Umbilical cord (tissue), 2 donors: ENCODE measurements at places on chromosomes 3 and 15. TPM values are rescaled to one million over a fixed set of nuclear protein-coding genes. Genes with fewer than 3 reads are reported as not detected.

- DNase-seq = no peak
Observed at GRCh38 chr15:73805504-73806089, 52.4 kb upstream of the INSYN1 start.

- DNase-seq = no peak
Observed at GRCh38 chr15:63507878-63508818, 3.8 kb downstream of the USP3 start.

The CHRNA5 gene
- total RNA-seq = 1.9 TPM

- DNase-seq = no peak
Observed at GRCh38 chr3:12155828-12156227, 2.9 kb downstream of the TIMP4 start.

DNA sequence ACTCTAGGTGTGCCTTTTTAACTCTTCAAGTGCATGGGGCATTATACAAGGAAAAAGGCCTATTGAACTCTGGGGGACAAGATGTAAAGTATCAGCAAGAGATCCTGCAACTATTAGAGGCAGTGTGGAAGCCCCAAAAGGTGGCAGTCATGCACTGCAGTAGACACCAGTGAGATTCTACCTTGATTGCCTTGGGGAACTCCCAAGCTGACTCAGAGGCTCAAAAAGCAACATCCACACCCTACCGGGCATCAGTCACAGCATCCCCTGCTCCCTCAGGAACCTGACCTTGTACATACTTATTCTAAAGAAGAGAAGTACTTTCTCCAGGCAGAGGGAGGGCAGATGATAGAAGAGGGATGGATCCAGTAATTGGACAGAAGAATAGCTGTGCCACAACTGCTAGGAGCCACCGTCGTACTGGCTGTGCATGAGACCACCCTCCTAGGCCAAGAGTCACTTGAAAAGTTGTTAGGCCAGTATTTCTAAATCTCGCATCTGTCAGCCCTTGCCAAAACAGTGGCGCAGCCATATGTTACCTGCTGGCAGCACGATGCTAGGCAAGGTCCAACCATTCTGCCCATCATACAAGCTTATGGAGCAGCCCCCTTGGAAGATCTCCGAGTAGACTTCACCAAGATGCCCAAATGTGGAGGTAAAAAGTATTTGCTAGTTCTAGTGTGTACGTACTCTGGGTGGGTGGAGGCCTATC is 523.1 kb upstream of the FRG2C start:
- DNase-seq = no peak

DNA sequence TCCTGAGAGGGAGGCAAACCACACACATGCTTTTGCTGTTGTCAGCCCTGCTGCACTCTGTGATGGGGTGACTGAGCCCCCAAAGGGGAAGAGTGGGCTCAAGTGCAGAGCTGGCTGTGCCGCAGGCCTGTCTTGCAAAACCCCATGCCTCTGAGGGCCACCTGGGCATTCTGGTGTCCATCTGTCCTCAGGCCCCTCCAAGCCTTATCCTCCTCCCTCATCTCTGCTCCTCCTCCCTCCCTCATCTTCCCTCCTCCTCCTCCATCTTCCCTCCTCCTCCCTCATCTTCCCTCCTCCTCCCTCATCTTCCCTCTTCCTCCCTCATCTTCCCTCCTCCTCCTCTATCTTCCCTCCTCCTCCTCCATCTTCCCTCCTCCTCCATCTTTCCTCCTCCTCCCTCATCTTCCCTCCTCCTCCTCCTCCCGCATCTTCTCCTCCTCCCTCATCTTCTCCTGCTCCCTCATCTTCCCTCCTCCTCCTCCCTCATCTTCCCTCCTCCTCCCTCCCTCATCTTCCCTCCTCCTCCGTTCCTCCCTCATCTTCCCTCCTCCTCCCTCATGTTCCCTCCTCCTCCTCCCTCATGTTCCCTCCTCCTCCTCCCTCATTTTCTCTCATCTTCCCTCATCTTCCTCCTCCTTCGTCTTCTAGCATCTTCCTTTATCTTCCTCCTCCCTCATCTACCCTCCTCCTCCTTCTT is 40.6 kb downstream of the CHDH start:
- DNase-seq = no peak

The SERPINI2 gene
- total RNA-seq = 3.1 TPM

The CASR gene
- 1.4 TPM for total RNA-seq

DNA sequence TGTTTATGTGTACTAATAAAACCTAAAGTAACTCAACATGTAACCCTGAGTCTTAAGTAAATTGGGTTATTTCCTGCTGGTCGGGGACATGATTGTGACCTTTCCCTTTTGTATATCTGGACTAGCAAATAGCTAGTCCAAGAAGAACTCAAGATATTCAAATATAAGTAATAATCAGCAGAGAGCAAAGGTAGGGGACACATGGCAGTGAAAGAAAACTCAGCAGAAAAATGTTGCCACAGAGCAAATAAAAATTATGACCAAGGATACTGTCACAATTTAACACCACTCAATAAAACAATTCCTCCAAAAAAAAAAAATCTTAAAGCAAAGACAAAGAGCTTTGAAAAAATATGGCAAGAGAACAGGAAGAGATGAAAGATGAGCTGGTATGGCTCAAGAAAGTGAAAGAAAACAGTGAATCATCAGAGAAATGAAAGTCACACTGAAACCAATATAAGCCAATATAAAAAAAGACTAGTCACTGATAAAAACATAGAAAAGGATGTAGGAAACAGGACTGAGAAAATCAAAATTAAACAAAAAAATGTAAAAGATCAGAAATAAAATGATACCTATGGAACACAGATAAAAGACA is 43.4 kb downstream of the HLTF start:
- no peak for DNase-seq

DNA sequence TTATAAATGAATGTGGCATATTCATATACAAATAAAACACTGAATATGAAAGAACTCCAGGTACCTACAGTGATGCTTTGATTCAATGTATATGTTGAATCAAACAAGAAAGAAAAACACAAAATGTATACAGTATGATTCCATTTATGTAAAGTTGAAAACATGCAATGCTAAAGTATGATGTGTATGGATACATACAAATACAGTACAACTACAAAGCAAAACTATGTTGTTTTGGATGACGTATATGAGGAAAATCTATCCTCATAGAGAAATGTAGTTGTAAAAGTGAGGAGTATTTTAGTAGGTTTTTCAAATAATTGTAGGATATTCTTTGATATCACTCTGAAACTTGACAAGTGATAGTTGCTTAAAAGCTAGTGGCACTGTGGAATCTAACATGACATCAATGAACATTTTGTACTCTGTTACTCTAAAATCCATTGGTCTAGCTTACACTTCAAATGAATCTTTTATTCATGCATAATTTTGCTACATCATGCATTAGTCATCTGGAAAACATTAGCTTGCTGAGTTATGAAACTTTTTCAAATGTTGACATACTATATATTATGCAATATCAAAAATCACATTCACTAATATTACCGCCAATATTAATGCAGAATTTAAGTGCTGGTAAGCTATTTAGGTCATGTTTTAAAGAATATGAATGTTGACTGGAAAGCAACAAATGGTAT is 278.1 kb upstream of the CHRNA7 start:
- no peak for DNase-seq

- no peak for DNase-seq
Observed at GRCh38 chr3:178200316-178200715, 335.9 kb upstream of the KCNMB2 start.

The TERC gene
- 274 TPM for total RNA-seq

DNA sequence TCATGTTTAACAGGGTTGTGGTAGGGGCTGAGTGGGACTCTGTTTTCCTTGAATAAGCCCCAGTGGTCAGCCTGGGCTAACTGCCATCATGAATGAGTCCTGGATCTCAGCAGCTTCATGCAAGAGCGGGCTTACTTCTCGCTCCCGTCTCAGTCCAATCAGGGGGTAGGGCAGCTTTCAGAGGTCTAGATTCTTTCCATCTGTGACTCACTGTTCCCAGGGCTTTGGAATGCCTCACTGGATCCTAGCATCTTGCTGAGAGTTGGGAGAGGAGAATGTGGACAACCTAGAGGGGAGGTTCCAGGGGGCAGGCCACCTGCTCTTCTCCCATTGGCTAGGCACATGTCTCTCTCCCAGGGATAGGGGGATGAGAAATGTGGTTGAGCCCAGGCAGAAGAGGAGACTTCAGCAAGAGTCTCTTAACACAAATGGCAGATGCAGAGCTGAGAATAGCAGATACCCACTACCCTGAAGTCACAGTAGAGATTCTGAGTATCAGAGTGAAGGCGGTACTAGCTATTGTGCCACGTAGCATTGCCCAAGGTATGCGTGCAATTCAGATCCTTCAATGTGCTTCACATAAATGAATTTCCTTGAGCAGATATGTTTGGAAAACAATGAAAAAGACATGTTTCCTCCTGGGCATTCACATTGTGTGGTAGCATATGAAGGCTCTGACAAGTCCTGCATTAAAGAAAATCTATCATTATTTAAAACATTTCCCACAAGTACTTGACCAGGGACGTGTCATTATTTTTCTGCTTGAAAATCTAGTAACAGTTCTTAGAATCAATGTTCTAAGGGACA is 257.7 kb upstream of the PROK2 start:
- peak; percentile 72 for DNase-seq

GRCh38 chr3:64266065-64266931 is 41.0 kb upstream of the PRICKLE2 start:
- DNase-seq = peak; percentile 94

GRCh38 chr15:101469520-101470288 is 19.8 kb downstream of the PCSK6 start:
- no peak for DNase-seq

DNA sequence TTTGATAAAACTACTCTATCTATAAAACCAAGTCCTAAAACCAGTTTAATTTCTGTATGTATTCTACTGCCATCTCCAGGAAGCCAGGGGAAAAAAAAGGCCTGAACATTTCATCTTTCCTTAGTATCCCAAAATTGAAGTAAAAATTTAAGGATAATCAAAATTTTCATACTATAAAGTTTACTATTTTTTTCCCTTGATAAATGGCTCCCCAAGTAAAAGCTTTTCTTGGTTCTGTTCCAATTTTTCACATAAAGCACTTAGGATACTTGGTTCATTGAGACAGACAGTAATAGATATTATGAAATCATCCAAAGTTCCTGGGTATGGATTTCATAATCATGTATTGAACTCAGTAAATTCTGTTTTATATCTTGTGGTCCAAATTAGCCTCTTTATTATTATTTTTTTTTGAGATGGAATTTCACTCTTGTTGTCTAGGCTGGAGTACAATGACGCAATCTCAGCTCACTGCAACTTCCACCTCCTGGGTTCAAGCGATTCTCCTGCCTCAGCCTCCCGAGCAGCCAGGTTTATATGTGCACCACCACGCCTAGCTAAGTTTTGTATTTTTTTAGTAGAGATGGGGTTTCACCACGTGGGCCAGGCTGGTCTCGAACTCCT is 34.5 kb downstream of the ICE2 start:
- peak; percentile 45 for DNase-seq

GRCh38 chr3:50381383-50381782 is 22.1 kb upstream of the TMEM115 start:
- DNase-seq = no peak

The CISH gene
- total RNA-seq = 5.5 TPM

- no peak for DNase-seq
Observed at GRCh38 chr3:70097084-70097483, 97.6 kb downstream of the SAMMSON start.

The PAQR9 gene
- 7.9 TPM for total RNA-seq

DNA sequence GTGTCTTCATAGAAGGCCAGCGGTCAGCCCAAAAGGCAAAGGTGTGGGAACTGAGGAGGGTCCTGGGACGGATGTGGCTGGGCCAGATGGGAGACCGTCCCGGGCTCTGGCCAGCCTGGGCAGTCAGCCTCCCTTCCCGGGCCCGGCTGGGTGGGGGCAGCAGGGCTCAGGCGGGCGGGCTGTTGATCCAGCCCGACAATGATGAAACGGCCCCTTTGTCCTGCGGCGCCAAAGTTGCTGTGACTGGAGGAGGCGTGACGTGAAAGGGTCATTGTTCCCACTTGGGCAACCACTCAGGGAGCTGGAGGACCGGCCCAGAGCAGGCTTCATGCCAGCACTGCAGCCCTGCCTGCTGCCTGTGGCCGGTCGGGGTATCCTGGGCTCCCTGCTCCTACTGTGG is 16.5 kb downstream of the DUSP7 start:
- no peak for DNase-seq

The ARIH2 gene
- 115 TPM for total RNA-seq

GRCh38 chr15:96887730-96888129 is 557.2 kb downstream of the NR2F2 start:
- DNase-seq = no peak

The LINS1 gene
- 19.5 TPM for total RNA-seq

GRCh38 chr3:59709702-59710553 is 660.1 kb upstream of the CFAP20DC start:
- DNase-seq = peak; percentile 43

- no peak for DNase-seq
Observed at GRCh38 chr3:13654330-13655060, 105.6 kb downstream of the FBLN2 start.

The LNP1 gene
- 2.4 TPM for total RNA-seq

GRCh38 chr3:169676925-169677537 is 13.5 kb upstream of the MECOM start:
- DNase-seq = no peak

GRCh38 chr15:101182215-101182614 is 69.6 kb downstream of the CHSY1 start:
- no peak for DNase-seq

DNA sequence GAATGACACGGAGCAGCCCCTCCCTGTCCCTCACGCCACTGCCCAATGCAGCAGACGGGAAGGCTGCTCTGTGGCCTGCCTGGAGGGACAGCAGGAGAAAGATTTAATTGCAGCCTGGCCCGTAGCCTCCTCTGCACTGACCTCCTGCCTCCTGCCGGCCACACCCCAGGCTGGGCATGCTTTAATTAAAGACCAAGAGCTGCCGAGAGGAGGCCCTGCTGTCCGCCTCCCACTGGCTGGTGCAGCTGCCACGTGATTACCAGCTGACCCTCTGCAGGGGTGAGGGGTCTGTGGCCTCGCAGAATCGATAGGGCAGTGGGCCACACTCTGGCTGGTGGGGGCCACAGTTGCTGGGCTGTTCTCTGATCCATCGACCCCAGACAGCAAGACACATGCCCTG is 100.2 kb upstream of the PRR23E start:
- no peak for DNase-seq

The CHDH gene
- total RNA-seq = 0.48 TPM

GRCh38 chr15:74200871-74201419 is 1.6 kb downstream of the STRA6 start:
- peak; percentile 63 for DNase-seq

DNA sequence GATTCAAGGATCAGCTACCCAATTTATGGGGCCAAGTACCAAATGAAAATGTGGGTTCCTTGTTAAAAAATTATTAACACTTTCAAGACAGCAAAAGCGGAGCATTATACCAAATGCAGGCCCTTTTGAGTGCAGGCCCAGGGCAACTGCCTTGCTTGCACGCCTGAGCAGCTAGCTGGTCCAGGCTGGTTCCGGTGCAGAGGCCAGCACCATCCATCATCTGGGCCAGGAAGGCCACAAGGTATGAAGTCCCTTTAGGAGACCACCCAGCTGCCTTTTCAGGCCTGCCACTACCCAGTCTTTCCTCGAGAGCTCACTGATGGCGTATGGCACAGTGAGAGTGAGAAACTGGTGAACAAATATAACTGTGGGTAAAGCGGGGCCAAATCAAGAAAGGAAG is 13.0 kb downstream of the ANAPC13 start:
- no peak for DNase-seq

The DPPA2 gene
- not detected for total RNA-seq

GRCh38 chr3:140311428-140311827 is 366.4 kb upstream of the TRIM42 start:
- DNase-seq = no peak

- peak; percentile 84 for DNase-seq
Observed at GRCh38 chr3:43885908-43886618, 195.3 kb downstream of the ABHD5 start.

The BAHD1 gene
- total RNA-seq = 5.8 TPM

The BMF gene
- 16.9 TPM for total RNA-seq
